ENCODE measurements at places on chromosomes 5 and 9. TPM values are rescaled to one million over a fixed set of nuclear protein-coding genes. Genes with fewer than 3 reads are reported as not detected.

The FOXI1 gene
- 0.80 TPM for total RNA-seq

The FBXO38 gene
- 48.0 TPM for total RNA-seq

The ARHGEF28 gene
- 5.4 TPM for total RNA-seq

The SLC4A9 gene
- 0.23 TPM for total RNA-seq

GRCh38 chr9:90929626-90930025, 128.0 kb downstream of the SYK start:
- DNase-seq, result no peak

- peak; percentile 79 for DNase-seq
These were observed 12.0 kb upstream of the GNPDA1 start for GRCh38 chr5:142024771-142025304.

GRCh38 chr5:136159457-136159856, 26.8 kb downstream of the SMAD5 start:
- DNase-seq, result no peak

GRCh38 chr5:163760498-163760897, 255.1 kb downstream of the MAT2B start:
- no peak for DNase-seq

DNA sequence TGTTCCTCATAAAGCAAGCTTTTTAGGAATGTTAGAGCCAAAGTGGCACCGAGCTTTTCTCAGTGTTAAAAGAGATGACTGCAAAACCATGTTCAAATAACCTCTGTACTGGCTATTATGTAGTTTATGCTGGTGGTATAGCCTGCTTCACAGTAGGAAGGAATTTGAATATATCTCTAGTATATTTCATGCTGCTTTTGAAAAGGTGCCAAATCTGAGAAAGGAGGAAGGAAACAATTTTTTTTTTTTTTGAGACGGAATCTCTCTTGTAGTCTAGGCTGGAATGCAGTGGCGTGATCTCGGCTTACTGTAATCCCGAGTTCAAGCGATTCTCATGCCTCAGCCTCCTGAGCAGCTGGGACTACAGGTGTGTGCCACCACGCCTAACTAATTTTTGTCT, 13.5 kb downstream of the CREBRF start:
- DNase-seq, result no peak

DNA sequence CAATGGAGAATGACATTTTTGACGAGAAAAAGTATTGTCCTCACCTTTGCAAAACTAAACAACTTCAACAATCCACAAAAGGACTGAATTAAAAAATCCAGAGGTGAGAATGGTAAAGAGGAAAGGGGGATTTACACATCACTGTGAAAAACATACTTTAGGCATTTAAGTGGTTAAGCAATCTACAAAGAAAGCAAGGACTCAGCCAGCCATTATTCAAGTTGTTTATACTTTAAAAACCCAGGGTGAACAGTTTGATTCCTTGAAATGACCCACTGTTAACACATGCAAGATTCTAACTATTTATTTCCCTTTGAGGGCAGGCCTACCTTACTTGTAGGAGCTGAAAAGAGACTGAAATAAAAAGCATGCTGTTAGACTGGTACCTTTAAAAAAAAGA, 29.3 kb downstream of the TUT7 start:
- DNase-seq, result no peak

DNA sequence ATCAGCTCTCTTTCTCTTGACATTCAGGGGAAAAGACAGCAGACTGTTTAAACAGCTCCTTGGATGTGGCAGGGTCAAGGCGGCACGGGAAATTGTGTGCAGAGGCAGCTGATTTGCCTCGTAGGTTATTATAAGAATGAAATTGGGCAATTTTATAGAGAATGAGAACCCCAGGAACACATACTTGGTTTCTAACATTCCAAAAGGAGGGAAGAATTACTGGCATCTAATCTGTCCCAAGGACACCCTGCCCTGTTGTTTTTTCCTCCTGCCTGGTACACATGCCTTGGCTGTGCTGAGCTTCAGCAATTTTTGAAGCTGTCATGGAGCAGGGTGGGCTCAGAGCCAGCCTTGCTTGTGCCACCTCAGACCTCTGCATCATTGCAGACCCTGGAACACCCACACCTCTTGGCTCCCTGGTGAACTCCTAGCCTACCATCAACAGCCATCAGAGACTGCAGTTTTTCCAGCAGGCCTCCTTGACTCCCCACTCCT, 143.6 kb downstream of the BOD1 start:
- DNase-seq, result no peak

- no peak for DNase-seq
These were observed 58.4 kb downstream of the C9orf50 start for GRCh38 chr9:129562514-129562913.

Data from mucosa of descending colon (tissue), 3 donors.